ENCODE measurements at places on chromosomes 13 and 19.

- peak; percentile 86 for DNase-seq
Measured at GRCh38 chr13:35720690-35721554, 244.4 kb upstream of the MAB21L1 start.

DNA sequence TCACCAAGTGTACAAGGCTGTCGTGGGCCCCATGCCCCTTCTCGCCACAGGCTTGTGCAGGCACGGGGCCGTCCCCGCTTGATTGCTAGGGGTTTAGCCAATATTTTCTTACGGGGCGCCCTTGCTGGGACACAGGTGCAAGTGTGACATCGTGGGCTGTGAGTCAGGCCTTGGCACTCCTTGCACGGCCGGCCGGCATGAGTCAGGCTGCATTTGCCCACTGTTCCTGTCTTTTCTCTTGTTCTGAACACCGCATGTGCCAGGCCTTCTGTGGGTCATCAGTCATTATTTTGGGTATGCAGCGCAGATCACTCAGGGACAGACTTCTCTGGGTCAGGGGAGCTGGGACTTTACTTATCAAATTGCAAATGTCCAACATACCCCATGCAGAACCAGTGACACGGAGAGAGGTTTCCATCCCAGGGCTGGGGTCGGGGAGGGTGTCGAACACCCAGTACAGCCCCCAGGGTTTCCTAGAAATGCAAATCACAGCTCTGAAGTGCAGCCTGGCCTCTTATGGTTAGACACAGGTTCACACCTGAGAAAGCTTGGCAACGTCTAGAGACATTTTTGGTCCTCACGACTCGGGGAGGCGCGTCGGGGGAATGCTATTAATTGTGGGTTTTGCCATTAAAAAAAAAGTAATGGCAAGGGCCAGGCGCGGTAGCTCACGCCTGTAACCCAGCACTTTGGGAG, 22.5 kb upstream of the KLF2 start:
- no peak for DNase-seq

GRCh38 chr13:105573136-105573535, 962.3 kb downstream of the EFNB2 start:
- DNase-seq = no peak

GRCh38 chr13:65093357-65093756, 2136.8 kb downstream of the PCDH9 start:
- no peak for DNase-seq

DNA sequence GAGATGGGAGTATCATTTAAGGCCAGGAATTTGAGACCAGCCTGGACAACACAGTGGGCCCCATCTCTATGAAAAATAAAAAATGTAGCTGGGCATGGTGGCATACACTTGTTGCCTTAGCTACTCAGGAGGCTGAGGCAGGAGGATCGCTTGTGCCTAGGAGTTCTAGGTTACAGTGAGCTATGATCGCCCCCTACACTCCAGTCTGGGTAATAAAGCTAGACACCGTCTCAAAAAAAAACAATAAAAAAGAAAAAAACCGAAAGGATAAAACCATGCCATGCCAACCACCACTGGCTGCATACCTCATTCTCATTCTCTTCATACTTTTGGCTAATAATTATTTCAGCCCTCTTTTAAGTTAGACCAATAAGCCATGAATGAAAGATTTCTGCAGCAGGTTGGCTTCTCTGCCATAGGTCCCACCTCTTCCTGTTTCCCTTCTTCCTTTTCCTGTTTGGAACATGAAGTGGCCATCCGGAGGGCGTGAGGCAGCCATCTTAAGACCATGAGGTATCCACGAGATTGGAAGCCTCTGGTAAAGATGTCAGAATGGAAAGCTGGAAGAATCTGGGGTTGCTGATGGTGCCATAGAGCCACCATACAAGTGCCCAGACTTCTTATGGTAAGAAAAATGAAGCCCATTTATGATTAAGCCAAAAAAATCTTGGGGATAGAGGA, 171.3 kb downstream of the CACNA1A start:
- DNase-seq = no peak

- DNase-seq = peak; percentile 93
Measured at GRCh38 chr19:7533925-7534480, 1.5 kb upstream of the PNPLA6 start.

DNA sequence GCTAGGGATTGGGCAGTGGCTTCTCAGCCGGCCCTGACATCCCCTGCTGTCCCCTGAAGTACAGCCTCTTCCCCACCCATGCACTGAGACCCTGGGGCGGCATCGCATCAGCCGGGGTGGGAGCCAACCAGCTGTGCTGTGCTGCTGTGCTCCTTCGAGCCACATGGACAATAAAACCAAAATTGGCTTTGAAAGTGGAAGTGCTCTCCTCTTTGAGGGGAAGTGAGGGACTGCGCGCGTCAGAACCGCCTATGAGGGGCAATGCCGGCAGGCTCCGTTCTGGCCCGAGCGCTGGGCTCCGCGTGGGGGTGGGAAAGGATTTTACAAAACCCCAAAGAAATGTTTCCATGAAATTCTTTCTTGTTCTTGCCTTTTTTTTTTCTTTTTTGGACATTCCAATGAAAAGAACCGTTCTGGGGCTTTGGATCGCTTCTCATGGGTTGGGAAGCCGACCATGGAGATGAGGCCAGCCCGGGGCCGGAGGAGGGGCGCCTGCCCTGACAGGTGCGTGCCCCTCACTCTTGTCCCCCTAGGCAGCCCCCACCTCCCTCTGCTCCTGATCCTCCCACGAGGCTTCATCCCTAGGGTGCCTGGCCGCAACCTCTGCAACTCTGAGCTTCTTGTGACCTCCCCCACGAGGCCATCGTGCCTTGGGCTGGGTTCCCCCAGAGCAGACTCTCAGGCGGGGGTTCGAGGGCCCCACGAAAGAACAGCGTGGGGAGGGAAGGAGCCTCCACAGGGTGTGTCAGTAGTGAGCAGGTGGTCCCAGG, 22.6 kb downstream of the KLHL26 start:
- DNase-seq = peak; percentile 64

- peak; percentile 50 for DNase-seq
Measured at GRCh38 chr13:94239135-94239534, 240.3 kb downstream of the DCT start.

All from GM03348 (cell line).